ENCODE measurements at places on chromosomes 12 and 14. TPM values are rescaled to one million over a fixed set of nuclear protein-coding genes. Genes with fewer than 3 reads are reported as not detected.

HHIPL1 gene
- not detected for total RNA-seq

NFE2 gene
- total RNA-seq, result not detected

IL25 gene
- total RNA-seq, result not detected

ST8SIA1 gene
- 4.1 TPM for total RNA-seq

RFLNA gene
- not detected for total RNA-seq

Measured in activated CD8-positive, alpha-beta memory T cell treated with anti-CD3 and anti-CD28 coated beads for 36 hours (primary cell).